ENCODE measurements at places on chromosomes 4 and X. TPM values are rescaled to one million over a fixed set of nuclear protein-coding genes. Genes with fewer than 3 reads are reported as not detected.

The USP26 gene
- 0.20 TPM for total RNA-seq

The CENPVL2 gene
- not detected for total RNA-seq

The CTAG1B gene
- total RNA-seq = not detected

The STBD1 gene
- 0.42 TPM for total RNA-seq

The ZBTB49 gene
- total RNA-seq = 2.9 TPM
